ENCODE measurements at places on chromosomes 16 and 17.
A peak's percentile ranks its signal among the peaks of the same experiment; 100 is the strongest.

- DNase-seq: peak; percentile 27
These were observed 190.7 kb downstream of the FOXL1 start for GRCh38 chr16:86768999-86769398.

GRCh38 chr16:5027575-5028235 lies 6.0 kb downstream of the NAGPA start:
- no peak for DNase-seq

GRCh38 chr16:12206098-12206748 lies 229.7 kb downstream of the SNX29 start:
- no peak for DNase-seq

DNA sequence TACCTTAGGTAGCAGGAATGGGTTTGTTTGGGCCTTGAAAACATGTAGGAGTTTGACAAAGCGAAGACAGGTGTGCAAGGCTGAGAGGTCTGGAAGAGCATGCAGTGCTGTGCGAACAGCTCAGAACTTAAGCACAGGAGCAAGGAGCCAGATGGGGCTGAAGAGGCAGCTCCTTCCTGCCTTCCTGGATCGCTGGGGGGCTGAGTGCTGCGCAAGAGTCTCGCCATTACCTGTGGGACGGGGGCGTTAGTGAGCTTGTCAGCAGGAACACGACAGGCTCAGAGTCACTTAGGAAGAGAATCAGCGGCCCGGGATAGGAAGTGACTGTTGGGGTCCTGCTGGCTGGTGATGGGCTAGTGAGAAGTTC lies 464 bp upstream of the MRM1 start:
- DNase-seq: no peak

DNA sequence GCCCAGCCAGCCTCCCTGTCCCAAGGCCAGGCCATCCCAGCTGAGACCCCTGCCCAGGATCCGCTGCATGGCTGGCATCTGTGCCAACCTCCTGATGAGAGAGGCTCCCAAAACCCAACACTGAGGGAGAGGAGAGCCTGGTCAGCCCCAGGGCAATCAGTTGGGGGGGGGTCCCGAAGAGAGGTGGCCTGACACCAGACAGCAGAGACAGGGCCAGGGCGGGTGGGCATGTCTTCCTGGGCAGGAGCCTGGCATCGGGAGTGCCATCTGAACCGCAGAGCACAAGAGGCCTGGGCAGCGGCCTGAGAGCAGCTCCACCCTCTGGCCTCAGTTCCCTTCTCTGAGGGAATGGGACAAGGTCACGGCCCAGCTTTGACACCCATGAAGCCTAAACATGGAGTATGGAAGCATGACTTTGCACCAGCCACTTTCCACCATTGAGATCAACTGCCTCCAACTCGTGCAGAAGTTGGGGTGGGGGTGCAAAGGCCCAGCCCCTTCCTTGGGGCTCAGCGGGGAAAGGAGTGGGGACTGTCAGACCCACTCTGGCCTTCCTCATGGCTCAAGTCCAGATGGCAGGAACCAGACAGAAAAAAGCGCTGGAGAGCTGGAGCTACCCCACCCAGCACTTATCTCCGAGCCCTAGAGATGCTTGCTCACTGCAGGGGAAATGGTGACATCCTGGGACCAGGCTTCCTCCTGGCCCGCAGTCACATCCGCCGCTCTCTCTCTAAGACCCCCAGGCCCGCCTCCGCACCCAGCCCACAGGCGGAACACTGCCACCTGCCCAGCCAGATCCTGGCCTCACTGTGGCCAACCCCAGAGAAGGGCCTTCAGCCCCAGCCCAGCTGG lies 9.7 kb downstream of the RHBDF2 start:
- no peak for DNase-seq

- no peak for DNase-seq
These were observed 86.8 kb upstream of the NKD1 start for GRCh38 chr16:50461400-50461760.

GRCh38 chr16:82067042-82067803 lies 32.2 kb downstream of the HSD17B2 start:
- DNase-seq: no peak

DNA sequence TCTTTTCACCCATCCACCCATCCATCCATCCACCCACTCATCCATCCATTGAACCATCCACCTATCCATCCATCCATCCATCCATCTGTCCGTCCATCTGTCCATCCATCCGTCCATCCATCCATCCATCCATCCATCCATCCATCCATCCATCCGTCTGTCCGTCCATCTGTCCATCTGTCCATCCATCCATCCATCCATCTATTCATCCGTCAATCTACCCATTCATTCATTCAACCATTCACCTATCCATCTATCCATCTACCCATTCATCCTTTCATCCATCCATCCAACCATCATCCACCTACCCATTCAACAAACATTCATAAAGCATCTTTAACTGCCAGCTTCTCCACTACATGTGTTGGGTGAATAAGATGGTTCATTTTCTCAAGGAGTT lies 28.9 kb downstream of the GP2 start:
- DNase-seq: no peak

DNA sequence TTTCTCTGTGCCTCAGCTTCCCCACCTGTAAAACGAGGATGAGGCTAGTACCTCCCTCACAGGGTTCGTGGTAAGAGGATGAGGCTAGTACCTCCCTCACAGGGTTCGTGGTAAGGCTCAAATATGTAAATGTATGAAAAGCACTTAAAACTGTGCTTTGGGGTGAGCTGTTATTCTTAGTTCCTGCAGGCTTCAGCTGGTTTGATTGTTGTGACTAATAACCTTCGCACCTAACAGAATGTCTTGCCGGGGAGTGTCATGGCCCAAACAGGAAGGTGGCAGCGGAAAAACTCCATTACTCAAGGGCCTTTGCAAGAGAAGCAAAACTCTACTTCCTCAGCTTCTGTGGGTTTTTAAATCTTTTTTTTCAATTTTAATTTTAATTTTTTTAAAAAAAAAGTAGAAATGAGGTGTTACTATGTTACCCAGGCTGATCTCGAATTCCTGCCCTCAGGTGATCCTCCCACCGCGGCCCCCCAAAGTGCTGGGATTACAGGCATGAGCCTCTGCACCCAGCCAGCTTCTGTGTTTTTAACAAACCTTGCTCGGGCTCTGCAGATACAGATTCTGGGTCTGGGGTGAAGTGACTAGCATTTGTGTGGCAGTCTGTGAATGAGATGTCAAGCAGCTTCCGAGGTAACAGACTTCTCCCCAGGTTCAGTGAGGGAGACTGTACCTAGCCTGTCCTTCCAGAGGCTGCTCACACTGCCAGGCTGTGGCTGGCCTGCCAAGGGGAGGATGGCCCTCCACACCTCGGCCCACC lies 103.0 kb downstream of the RAB11FIP4 start:
- no peak for DNase-seq

GRCh38 chr16:57637424-57637823 lies 9.0 kb downstream of the ADGRG1 start:
- DNase-seq: peak; percentile 56

GRCh38 chr17:66185862-66186261 lies 6.1 kb downstream of the CEP112 start:
- no peak for DNase-seq

GRCh38 chr17:77101521-77102410 lies 39.0 kb upstream of the SEC14L1 start:
- no peak for DNase-seq

DNA sequence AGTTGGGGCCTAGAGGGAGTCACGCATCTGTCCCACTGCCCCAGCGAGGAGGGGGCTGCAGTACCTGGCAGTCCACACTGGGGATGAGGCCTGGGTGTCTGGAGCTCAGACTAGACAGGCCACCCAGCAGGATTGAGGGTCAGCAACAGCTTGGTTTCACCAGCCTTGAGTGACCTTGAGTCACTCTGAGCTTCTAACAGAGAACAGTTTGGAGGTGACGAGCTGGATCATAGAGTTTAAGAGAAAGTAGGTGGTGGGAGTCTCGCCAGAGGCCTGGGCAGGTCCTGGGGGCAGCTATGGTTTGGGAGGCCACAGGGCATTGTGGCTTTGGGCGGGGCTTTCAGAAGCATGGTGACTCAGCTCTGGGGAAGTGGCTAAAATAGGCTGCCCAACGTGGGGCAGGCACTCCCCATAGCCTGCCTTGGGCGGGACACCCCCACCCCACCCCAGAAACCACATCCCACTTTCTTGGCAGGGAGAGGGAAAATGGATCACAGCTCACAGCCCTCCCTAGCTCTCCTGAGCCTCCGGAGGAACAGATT lies 20.5 kb downstream of the CDC42EP4 start:
- DNase-seq: peak; percentile 78

DNA sequence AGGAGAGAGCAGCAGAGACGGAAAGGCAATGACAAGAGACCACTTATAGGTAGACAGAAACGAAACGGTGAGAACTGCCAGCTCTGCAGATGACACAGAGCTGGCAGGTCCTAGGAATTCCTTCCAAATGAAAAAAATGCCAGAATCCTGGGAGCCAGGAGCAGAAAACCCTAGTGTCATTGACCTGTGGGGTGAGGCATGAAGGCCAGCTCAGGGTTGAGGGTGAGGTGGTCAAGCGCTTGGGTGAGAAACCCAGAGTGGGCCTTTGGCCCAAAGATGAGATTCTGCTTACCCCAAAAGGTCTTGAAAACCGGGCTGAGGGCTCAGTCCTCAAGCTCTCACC lies 9.2 kb downstream of the HIC1 start:
- DNase-seq: no peak

DNA sequence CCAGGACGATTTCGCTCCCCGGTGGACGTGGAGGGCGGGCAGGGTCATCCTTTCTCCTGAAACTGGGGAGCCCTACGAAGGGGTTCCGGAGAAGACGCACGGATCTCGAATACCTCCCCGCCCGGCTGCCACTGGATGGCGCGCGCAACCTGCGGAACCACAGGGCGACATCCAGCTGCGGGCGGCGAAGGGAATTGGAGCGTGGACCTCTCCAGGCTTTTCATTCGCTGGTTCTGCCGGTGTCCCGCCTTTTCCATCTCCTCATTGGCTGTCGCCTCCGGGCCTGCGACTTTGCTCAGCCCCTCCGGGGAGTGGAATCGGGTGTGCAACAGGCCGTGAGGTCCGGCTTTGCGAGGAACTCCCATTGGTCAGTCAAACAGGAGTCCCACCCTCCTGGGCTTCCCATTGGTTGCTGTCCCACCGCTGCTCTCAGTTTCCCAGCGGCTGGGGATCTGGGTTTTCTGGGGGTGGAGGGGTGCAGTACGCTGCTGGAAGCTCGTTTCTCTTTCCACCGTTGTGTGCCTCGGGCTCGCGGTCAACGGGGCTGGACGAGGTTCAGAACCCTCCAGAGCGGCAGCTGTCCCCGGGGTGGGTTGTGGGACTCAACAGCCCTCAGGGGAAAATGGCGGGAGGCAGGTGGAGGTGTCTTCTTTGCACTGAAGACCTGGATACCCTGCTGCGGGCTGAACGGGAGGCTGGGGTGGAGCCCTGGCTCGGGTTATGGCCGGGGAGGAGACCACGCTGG lies 14.5 kb downstream of the OR1D5 start:
- DNase-seq: peak; percentile 99

DNA sequence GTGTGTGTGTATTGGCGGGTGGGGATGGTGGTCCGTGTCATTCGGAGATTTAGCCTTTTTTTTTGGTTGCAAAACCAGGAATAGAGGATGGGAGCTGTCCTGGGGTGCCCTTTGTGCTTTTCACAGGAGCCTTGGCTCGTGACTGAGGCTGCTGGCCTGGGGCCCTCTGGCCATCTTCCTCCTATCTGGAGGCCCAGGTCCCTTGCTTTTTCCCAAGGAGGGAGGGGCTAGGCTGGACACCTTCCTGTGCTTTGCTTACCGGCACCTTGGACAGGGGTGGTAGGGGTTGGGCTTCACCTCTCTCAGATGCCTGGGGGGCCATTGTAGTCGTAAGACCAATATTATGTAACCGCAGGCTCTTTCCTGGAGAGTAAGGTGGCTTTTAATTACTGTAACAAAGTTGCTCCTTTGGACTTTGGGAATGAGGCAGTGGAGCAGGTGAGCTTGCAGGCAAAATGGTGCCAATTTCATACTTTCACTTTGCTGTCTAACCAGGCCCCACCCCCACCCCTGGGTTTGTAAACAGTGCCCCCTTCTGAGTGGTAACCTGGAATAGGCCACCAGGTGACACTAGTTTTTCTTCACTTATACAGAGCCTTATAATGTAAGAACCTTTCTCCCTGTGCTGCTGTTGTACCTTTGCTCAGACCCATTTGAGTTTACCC lies 1.2 kb downstream of the DYNLL2 start:
- DNase-seq: peak; percentile 11

DNA sequence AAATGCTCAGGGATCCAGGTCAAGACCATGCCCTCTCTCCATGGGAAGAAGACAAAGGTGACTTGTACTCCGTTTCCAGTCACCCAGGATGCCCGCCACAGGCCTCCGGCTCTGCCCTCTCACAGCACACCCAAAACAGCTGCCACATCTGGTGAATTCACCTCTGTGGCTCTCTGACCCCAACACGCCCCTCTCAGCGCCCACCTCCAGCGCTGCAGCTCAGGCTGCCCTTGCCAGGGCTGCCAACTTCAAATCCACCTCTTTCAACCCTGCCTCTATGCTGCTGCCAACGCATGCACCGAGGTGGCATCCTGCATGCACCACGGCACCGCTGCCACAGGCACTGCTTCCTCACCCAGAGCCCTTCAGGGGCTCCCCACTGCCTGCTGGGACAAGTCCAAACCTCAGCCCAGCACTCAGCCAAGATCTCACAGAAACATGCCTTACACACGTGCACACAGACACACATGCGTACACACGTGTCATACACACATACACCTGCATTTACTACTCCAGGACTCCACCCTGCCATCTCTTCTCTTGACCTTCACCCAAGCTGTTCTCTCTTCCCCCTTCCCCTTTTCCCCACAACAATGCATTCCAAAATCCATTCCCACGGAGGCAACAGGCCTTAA lies 7.5 kb downstream of the HID1 start:
- no peak for DNase-seq

- no peak for DNase-seq
These were observed 12.0 kb upstream of the CRK start for GRCh38 chr17:1467898-1468492.

DNA sequence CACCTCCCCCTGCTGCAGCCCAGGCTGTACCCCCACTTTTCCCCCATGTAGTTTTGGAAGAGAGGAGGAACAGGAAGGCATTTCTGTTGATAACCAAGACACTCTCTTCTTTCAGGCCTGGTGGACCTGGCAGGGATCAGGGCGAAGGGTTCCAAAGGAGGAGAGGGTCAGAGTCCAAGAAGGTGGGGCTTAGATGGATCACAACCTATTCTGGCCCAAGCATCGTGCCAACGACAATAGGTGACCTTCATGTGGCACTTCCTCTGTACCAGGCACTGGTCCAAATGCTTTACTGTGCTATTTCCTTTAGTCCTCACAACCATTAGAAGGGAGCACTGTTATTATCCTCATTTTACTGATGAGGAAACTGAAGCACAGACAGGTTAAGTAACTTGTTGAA lies 84.3 kb downstream of the TMEM132E start:
- no peak for DNase-seq

DNA sequence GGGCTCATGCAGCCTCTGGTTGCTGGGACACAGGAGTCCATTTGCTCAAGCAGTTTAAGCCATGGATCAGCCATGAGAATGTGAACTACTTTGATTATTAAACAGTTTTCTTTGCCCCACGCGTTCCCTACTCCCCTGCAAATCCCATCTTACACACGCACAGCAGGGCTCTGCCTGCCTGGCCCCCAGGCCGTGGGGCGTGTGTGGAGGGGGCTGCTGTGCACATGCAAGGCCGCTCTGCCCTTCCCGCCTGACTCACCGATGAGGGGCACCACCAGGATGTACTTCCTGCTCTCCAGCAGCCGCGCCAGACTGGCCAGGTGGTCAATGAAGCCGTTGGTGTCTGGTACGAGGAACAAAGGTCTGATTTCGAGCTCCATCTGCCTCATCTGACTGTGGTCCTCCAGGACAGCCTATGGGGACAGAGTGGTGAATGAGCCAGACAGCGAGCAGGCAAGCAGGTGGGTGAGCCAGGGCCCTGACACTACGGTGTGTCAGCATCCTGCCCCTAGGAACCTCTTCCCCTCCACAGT lies 13.7 kb downstream of the HIC1 start:
- DNase-seq: peak; percentile 43

- DNase-seq: no peak
These were observed 42.9 kb downstream of the AMFR start for GRCh38 chr16:56382459-56382858.

Data from fibroblast of pulmonary artery (primary cell).